Activated naive CD4-positive, alpha-beta T cell (primary cell): ENCODE measurements at places on chromosomes 13 and 19.

GRCh38 chr19:49229416-49229815 lies 71.8 kb downstream of the TRPM4 start:
- no peak for DNase-seq

DNA sequence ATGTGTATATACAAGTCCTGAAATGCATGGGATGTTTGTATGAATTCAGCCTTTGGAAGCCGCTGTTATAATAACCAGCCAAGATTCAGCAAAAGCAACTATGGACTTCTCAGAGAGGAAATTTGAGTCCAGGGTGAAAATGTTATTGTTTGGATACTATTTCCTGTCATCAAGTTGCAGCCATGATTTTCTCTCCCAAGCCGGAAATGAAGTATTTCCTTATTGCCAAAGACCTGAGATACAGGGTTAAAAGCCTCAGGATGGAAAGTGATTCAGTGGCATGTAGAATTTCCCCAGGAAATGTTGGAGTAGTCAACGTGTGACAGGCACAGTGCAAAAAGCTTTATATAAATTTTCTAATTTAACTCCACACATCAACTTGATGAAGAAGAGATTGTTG lies 133.9 kb downstream of the IRS2 start:
- no peak for DNase-seq

DNA sequence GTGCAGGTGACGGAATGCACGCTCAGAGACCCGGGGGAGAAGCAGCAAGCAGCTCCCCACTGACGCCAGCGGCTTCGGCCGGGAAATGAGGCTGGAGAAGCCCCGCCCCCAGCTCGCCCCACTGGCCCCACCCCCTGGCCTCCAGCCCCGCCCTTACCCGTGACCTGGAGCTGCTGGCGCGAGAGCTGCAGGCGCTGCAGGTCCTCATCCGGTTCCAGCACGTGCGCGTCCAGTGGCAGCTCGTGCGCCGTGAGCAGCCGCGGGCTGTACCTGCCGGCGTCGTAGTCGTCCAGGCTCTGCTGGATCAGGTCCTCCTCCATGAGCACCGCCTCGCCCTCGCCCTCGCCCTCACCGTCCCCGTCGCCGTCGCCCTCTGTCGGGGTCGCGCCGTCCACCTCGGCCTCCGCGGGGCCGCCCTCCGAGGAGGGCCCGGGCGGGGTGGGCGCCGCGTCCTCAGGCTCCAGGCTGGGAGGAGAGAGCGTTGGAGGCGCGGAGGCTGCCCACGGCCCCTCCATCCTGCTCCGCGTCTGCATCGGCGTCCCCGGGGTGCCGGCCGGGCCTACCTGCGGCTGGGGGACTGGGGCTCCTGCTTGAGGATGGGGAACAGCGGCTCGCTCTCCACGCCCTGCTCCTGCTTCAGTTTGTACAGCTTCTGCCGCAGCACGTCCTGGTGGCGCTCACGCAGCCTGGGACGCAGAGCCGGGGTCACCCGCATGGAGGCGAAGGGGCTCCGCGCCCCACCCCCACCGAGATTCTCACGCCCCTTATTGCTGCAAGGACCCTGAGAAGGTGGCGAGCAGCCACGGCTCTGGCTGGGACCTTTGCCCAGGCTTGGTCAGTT lies 6.4 kb upstream of the TBXA2R start:
- DNase-seq: no peak

DNA sequence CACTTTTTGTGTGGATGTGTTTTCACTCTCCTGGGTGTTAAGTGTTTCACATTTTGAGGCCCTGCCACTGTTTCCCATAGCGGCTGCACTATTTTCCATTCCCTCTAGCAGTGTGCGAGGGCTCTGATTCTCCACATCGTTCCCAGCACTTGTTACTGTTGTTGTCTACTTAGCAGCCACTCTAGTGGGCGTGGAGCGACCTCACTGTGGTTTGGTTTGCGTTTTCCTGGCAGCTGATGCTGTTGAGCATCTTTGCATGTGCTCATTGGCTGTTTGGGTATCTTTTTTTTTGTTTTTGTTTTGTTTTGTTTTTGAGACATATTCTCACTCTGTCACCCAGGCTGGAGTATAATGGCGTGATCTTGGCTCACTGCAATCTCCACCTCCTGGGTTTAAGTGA lies 14.4 kb downstream of the NAXD start:
- no peak for DNase-seq

- no peak for DNase-seq
Observed at GRCh38 chr13:80399340-80400163, 58.6 kb upstream of the SPRY2 start.

DNA sequence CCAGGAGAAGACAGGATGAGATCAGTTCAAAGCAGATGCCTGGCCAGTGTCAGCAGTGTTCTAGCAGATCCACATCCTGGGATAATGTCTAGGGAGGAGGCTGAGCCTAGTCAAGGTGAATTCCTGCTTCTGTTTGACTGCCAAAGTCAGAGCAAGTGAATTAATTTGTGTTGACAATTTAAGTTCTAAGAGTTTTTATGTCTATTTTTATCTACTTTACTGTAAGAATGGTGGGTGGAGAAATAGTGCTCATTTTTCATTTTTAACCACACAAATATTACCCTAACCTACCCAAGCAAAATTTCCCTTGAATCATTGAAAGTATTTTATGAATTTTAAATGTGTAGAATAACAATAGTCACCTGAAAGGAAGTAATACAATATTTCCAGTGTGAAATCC lies 207.6 kb upstream of the SLC10A2 start:
- DNase-seq: no peak

GRCh38 chr19:31339411-31339810 lies 9.8 kb downstream of the TSHZ3 start:
- no peak for DNase-seq

GRCh38 chr19:21128901-21129698 lies 12.7 kb upstream of the ZNF431 start:
- no peak for DNase-seq

- DNase-seq: no peak
Observed at GRCh38 chr19:12647490-12648071, 19.0 kb downstream of the MAN2B1 start.

- no peak for DNase-seq
Observed at GRCh38 chr13:104635879-104636278, 1569.7 kb upstream of the SLC10A2 start.

GRCh38 chr19:38335949-38336637 lies 463 bp downstream of the CATSPERG start:
- DNase-seq: peak; percentile 85

DNA sequence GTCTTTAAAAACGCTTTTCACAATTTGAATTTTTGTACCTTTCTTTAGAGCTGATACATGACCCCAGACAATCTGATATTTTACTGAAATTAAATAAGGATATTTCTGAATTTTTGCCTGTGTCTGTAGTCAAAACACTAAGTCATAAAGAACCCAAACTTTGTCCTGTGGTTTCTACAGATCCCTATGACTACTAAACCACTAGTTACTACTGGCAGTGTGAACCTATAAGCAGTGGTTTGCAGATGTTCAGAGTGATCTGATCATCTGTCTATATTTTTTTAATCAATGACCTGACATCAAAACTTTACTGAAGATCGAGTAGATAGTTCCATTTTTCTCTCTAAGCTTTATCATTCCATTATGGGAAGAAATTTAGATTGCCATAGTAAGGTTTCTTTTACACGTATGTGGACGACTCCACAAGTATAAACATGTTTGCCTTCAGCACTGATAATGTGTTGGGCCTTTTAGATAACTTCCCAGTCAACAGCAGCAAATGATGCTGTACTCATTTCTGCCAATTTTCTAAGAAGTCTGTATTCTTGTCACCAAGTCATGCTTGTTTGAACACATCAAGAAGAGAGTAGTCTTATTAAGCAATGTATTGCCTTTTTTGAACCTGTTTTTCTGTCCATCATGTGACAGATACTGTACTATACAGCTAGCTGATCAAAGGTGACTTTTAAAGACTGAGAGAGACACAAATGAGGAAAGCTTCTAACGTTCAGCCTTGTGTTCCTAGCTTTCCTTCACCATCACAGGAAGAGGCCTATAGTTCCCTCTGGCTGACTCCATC lies 21.8 kb downstream of the POLR1D start:
- DNase-seq: no peak

DNA sequence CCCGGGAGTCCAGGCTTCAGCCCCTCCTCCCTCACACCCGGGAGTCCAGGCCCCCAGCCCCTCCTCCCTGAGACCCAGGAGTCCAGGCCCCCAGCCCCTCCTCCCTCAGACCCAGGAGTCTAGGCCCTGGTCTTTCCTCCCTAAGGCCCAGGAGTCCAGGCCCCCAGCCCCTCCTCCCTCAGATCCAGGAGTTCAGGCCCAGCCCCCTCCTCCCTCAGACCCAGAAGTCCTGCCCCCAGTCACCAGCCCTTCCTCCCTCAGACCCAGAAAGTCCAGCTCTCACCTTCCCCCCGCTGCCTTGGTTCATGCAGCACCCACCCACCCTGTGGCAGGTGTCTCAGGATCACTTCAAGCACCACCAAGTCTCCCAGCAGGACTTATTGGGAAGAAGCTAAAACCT lies 14.1 kb downstream of the CYTH2 start:
- no peak for DNase-seq

GRCh38 chr19:18173054-18173571 lies 500 bp upstream of the IFI30 start:
- no peak for DNase-seq
